ENCODE measurements at places on chromosomes 6 and 20.

DNA sequence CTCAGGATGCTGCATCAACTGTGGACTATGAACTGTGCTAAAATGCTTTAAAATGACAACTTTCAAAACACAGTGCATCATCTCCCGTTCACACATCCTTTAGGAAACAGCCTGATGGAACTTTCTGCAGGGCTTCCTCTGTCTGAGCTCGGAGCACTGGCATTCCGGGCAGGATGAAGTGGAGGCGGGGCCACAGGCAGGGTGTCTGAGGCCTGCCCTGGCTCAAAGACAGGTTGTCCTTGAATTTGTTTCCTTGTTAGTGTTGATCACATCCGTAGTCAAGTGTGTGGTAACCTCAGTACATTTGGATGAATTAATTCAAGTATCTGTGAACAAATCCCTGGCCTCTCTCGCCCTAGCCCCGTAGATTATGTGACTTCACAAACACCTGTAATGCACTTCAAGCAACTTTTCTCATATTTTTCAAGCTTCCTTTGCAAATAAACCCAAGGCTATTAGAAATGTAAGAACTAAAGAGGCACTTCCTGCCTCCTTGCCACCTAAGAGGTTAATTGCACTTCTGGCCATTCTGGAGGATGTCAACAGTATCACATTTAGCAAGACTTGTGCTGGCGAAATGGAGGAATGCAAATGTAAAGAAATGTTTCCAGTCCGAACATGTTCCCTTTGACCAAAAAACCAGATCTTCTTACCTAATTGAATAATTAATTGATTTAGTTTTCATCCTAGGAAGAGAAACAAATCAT lies 3.1 kb downstream of the CD93 start:
- no peak for DNase-seq

- no peak for DNase-seq
These were observed 95.8 kb downstream of the RPP40 start for GRCh38 chr6:4908062-4908461.

GRCh38 chr6:16256781-16257180 lies 18.4 kb downstream of the GMPR start:
- DNase-seq, result no peak

- no peak for DNase-seq
These were observed 98.1 kb downstream of the RNGTT start for GRCh38 chr6:88865275-88865674.

DNA sequence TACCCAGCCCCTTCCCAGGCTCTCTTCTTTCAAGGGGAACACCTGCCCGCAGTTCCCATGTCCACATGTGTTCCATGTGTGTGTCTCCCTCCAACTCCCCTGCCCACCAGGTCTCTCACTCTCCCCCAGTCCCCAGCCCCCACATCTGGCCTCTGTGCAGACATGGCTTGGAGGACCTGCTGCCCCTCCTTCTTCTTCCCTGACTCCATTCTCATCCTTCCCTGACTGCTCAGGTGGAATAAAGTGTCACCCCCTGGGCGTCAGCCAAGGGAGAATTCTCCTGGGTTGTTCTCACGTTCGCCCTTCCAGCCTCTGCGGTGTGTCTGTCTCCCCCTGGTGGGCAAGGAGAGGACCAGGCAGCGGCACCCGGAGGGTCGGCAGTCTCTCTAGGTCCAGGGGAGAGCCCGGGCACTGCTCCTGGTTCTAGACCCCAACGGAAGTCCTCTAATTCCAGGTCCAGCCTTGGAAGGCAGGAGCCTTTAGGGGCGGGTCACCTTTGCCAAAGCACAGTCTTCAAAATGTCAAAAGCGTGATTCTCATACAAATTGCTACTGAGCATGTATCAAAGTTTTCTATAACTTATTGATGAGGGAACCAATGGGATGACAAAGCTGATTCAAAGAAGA lies 50.5 kb downstream of the EBF4 start:
- DNase-seq, result peak; percentile 88

GRCh38 chr20:48938670-48939069 lies 17.2 kb downstream of the ARFGEF2 start:
- no peak for DNase-seq

GRCh38 chr6:17940151-17940792 lies 47.2 kb downstream of the KIF13A start:
- no peak for DNase-seq

DNA sequence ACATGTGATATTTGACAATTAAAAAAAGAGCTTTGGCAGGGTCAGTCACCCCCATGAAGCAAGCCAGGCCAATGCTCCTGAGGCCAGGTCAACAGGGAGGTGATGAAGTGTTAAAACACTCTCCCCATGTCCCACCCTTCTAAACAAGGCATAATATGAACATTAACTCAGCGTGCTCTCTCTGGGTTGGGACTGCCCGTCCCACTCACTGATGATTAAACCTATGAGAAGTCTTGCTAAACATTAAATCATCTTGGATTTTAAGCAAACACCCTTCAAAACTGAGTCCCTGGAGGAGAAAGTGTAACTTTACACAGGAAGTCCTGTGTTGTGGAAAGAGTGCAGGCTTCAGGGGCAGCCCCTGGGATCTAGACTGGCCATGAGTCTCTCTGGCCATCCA lies 558.5 kb downstream of the CD83 start:
- no peak for DNase-seq

GRCh38 chr20:2133318-2134183 lies 31.9 kb downstream of the STK35 start:
- DNase-seq, result peak; percentile 53

DNA sequence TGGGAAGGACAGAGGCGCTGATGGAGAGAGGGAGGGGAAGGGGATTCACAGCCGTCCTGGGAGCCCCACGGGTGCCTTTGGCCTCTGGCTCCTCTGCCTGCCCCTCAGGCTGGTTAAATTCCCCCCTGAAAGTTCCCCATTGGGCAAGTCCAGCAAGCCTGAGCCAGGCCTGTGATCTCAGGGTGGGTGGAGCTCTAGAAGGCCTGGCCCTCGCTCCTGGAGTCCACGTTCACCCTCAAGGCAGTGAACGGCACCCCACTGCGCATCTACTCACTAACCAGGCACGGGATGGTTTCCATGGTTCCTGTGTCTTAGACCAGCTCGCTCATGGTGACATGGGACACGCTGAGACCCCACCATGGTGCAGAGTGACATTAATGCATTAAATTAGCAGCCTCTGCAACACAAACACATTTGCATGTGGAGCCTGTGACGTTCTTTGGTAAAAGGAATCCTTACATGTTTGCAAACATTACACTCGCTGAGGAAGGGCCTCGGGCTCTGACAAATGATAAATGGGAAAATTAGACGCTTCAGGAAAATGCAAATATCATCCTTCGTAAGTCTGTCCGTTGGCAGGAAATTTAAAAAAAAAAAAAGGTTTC lies 452.7 kb downstream of the PREX1 start:
- no peak for DNase-seq

GRCh38 chr6:4359108-4359730 lies 223.8 kb upstream of the ECI2 start:
- DNase-seq, result no peak

DNA sequence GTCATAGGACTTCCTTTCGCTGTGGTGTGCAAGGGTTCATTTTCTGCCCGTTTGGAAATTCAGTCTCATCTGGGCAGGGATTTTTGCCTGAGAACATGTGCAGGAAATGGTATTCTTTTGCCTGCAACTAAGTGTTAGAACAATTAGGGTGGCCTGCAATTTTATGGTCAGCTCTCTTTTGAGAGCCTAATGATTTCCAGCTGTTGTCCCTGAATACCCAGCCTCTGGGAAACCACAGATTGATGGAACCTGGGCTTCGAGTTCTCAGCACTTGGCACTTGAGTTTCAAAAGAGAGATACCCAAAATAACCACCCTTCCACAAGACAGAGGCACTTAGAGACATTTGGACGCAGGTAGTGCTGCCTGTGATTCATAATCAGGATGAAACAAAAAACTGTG lies 217.2 kb upstream of the FOXA2 start:
- no peak for DNase-seq

- DNase-seq, result no peak
These were observed 256.2 kb upstream of the MANEA start for GRCh38 chr6:95321126-95321525.

GRCh38 chr20:35738410-35739179 lies 3.5 kb downstream of the RBM39 start:
- DNase-seq, result no peak

GRCh38 chr20:33267701-33268100 lies 15.3 kb upstream of the BPIFB1 start:
- no peak for DNase-seq

GRCh38 chr6:129264480-129265045 lies 381.6 kb downstream of the LAMA2 start:
- DNase-seq, result no peak

DNA sequence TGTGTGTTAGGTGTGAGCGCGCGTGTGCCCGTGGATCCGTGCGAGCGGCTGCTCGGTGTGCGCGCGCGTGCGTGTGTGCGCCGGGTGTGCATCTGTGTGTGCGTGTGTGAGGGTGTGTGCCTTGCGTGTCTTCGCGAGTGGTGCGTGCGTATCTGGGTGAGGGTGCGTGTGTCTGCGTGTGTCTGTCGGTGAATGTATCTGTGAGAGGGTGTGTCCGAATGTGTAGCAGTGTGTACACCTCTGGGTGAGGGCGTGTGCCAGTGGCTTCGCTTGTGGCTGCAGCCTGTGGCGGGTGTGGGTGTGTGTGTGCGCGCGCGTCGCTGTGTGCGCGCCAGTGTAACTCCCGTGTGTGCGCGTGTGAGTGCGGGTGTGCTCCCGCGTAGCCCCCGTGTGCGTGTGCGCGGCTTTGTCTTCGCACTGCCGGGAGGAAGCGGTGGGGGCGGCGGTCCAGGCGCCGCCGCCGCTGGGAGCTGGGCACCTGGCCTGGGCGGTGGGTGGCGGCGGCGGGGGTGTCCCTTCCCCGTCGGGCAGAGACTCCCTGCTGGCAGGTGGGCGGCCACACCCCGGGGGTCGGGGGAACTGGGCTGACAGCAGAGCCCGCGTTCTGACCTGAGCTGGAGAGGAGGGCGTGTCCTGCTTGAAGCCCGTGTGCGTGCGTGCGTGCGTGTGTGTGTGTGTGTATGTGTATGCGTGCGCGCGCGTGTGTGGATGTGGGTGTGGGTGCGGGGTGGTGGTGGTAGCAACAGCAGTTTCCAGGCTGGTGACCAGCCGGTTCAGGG lies 61.3 kb upstream of the EPB41L1 start:
- DNase-seq, result no peak

DNA sequence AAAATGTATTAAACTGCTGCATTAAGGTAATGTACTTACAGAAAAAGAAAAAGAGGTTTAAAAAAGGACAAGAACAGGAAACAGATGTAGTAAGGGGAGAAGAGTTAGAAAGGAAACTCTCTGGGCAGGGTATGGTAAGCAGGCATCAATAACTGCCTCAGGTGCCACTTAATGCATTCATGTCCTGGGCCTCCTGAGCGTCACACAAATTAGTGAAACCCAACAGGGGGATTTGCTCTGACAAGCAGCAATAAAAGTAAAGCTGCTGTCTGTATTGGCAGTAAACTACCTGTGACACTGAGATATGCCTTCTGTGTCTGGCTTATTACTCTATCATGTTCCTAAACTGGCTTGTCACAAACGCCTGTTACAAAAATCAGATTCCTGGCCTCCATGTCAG lies 1.5 kb upstream of the EFHC1 start:
- DNase-seq, result no peak

DNA sequence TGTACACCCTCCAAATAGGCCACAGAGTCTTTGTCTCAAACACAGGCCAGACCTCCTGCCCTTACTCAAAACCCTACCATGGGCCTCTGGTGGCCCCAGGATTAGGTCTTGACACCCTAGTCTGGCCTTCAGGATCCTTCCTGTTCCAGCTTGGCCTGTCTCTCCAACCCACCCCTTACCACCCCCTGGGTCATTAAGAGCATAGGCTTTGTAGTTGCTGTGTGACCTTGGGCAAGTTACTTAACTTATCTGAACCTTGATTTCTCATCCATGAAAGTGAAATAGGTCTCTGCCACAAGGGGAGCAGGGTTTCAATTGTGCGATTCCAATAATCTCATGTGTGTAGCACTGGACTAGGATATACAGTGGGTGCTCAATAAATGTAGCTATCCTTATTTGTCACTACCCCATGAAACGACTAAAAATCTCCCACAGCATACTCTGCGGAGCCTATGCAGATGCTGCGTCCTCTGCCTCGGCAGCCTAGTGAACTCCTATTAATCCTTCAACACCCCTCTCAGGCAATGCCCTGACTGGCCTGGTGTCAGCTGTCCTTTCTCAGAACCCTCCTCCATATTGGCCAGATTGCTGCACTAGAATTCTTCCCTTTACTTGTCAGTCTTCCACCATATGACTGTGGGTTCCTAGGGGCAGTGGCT lies 39.7 kb upstream of the NOL4L start:
- no peak for DNase-seq

DNA sequence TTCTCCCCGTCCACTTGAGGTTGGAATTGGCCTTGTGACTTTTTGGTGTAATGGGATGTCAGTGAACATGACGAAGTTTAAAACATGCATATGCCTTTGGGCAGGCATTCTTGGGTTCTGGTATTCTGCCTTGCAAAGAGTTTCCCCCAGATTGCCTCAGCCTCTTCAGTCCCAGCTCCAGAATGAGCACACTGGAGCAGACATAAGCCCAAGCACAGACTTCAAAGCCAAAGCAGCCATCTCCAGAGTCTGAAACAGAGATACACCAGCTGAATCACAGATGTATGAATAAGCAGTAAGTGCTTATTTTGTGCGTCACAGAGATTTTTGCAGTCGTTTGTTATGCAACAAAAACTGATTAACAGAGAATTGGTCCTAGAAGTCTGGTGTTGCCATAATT lies 546.0 kb downstream of the FRK start:
- DNase-seq, result no peak

DNA sequence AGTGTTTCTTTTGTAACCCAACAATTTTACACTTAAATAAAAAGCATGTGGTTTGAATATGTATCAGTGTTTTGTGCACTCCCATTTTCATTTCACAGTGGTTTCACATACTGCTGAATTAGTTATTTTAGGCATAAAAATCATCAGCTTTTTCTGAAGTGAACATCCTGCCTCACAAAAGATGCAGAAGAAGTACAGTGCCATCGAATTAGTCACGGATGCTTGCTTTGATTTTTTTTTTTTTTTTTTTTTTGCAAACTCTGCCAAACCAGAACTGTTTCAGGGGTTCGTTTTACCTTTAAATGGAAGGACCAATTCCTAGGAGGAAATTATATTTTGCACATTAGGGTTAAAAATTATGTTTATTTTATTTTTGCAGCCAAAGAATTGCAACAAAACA lies 158.6 kb downstream of the RPS12 start:
- no peak for DNase-seq

- peak; percentile 7 for DNase-seq
These were observed 39.5 kb downstream of the CITED2 start for GRCh38 chr6:139334806-139335446.

- no peak for DNase-seq
These were observed 186.3 kb downstream of the ADGB start for GRCh38 chr6:146785001-146785585.

All from H54 (cell line).